BE2C (cell line): ENCODE measurements at places on chromosomes 12 and 14.

DNA sequence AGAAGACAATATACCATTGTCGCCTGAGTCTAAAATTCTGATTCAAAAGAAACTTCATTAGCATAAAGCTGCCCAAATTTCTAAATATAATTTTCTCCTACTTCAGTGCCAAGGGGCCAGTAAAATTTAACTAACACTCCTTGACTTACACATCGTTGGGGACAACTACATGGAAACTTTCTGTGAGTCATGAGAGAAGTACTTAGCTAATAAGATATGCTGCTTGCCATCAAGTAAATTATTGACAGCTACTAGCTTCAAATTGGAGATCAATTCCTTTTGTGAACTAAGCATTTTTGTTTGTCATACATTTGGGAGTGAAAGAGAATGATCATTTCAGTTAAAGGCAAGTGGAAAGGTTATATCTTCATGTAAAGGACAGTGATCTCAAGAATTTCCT, 373.3 kb downstream of the MDGA2 start:
- DNase-seq: no peak

- no peak for DNase-seq
Observed at GRCh38 chr14:20775901-20776300, 5.2 kb upstream of the RNASE6 start.

- no peak for DNase-seq
Observed at GRCh38 chr14:99123208-99123870, 148.7 kb downstream of the BCL11B start.

- no peak for DNase-seq
Observed at GRCh38 chr14:97788846-97789526, 991.8 kb downstream of the VRK1 start.

DNA sequence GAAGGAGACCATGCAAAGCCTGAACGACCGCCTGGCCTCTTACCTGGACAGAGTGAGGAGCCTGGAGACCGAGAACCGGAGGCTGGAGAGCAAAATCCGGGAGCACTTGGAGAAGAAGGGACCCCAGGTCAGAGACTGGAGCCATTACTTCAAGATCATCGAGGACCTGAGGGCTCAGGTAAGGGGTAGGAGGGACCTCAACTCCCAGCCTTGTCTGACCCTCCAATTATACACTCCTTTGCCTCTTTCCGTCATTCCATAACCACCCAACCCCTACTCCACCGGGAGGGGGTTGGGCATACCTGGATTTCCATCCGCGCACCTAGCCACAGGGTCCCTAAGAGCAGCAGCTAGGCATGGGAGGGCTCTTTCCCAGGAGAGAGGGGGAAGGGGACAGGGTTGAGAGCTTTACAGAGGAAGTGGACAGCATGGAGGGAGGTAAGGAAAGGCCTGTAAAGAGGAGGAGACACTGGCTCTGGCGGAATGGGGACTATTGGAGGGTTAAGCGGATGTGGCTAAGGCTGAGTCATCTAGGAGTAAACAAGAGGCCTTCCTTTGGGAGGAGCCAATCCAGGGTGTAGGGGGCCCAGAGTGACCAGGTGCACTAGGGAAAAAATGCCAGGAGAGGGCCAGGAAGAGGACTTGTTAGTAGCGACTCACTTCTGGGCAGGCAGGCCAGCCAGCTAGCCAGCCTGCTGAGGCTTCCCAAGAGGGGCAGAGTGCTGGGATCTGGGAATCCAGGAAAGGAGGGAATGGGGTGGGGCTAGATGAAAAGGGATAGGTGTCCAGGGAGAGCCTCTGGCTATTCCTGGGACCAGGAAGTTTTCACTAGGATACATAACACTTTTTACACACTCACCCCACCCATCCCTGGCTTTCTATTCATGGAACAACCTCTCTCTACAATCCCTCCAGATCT, 754 bp downstream of the KRT18 start:
- no peak for DNase-seq

GRCh38 chr12:26697217-26697616, 135.8 kb downstream of the ITPR2 start:
- no peak for DNase-seq

- DNase-seq: no peak
Observed at GRCh38 chr12:124766727-124767065, 97.0 kb downstream of the SCARB1 start.
